Activated CD4-positive, alpha-beta memory T cell treated with anti-CD3 and anti-CD28 coated beads for 36 hours (primary cell): ENCODE measurements at places on chromosomes 4 and X.

- DNase-seq, result no peak
Observed at GRCh38 chrX:136797787-136798186, 17.1 kb upstream of the ARHGEF6 start.

DNA sequence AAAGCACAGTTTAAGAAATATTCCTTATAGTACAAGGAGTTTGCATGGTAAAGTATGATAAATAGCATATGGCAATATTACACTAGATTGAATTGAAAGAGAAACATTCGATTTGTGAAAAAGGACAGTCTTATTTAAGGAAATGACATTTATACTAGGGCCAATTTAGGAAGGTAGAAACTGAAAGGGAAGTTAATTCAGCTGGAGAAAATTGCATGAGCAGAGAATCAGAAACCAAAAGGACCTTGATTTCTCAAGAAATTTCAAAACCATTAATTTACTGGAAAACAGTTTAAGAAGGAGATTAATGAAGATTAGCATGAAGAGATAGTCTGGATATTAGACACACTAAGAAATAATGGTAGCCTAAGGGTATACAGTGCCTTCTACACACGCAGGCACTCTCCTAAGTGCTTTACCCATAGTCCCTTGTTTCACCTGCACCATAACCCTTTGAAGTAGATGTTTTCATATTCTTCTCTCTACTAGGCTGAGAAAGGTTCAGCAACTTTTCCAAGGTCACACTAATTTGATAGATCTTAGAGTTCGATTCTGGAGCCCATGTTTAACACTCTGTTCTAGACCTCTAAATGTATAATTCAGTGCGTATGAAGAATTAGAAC is 259.1 kb upstream of the SLIT2 start:
- DNase-seq, result no peak

- DNase-seq, result no peak
Observed at GRCh38 chr4:3361406-3361805, 68.6 kb downstream of the RGS12 start.

DNA sequence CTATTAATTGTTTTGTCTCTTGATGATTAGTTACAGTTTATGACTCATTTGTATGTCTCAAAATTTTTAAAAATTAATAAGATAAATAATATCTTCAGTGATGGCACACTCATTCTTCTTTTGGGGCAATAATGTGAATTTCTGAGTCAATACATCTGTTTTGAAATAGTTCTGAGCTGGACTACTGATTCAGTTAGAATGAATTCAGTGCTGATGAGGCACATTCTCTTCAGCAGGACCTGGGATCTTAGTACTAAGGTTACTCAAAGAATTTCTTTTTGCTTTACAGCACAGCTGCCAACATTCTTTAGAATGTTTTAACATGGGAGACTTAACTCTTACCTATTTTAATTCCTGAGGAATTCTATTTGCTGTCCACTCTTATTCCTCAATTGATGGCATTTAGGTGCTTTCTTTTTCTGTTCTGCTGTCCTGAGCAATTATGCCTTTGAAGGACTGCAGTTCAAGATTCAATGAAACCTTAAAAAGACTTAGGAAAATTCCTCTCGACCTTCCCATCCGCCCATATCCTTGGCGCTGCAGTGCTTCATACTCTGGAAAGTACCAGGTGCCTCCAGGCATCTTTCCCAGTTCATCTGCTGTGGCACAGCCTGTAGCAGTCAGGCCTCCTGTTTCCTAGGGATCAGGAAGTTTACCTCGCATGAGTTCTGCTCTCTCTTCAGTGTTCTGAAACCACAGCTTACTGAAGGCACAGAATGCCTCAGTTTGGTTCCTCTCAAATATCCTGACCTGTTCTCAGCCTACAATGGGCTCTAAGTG is 213.7 kb downstream of the FSTL5 start:
- DNase-seq, result no peak

- no peak for DNase-seq
Observed at GRCh38 chr4:72991873-72992272, 77.6 kb downstream of the COX18 start.

GRCh38 chrX:39476604-39477021 is 621.1 kb downstream of the BCOR start:
- DNase-seq, result no peak

- DNase-seq, result no peak
Observed at GRCh38 chr4:56410247-56411062, 23.2 kb upstream of the AASDH start.

DNA sequence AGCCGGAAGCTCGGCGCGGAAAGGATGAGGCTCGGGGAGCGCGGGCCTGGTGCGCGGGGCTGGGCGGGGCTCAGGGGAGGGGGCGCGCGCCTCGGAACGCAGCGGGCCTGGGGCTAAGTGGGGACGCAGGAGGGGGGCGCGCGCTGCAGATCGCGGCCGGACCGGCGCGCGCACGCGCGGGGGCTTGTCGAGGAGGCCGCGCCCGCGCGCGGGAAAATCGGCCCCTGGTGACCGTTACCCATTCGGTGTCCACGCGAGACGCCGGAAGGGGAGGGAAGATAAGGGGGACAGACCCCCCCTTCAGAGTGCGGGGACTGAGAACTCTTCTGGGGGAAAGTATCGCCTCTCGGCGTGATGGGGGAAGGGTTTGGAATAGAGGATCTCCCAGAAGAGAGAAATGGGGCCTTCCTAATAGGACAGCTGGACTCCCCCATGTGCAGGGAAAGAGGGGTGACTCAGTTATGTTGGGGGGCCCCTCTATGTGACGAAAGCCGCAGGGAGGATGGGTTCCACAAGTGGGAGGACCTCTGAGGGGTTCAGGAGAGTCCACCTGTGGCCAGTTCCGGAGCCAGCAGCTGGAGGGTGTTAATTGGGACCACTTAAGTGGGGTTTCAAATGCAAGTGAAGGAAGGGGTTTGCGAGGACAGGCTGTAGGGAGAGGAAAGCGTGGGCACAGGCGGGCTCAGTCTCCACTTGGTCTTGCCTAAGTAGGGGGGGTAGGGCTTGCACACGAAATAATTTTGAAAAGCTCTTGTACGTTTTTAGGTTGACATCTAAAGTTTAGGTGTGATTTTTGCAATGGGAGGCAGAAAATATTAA is 584 bp downstream of the SUV39H1 start:
- DNase-seq, result peak; percentile 59

- DNase-seq, result no peak
Observed at GRCh38 chr4:117324851-117325491, 239.6 kb upstream of the TRAM1L1 start.

GRCh38 chr4:10753336-10753735 is 68.8 kb upstream of the CLNK start:
- DNase-seq, result no peak

DNA sequence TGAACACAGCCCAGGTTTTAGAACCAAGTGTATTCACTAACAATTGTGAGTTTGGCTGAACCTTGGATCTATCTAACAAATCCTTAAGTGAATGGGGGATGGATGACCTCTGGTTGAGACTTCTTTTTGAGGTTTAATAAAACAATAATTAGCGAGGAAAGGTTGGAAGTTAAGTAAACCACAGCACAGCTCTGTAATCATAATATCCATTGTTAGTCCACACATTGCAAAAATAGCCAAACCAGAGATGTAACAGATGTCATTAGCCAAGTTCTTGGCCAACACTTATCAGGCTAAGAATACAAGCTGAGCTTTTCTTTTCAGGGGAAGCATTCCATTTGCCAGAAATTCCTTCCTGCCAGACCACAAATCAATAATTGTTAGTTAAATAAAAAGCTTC is 59.1 kb downstream of the FREM3 start:
- no peak for DNase-seq

GRCh38 chr4:112516471-112517066 is 589 bp upstream of the NEUROG2 start:
- no peak for DNase-seq

- DNase-seq, result peak; percentile 54
Observed at GRCh38 chrX:46587158-46587557, 13.6 kb downstream of the CHST7 start.

- no peak for DNase-seq
Observed at GRCh38 chr4:186840771-186841301, 117.2 kb upstream of the FAT1 start.

DNA sequence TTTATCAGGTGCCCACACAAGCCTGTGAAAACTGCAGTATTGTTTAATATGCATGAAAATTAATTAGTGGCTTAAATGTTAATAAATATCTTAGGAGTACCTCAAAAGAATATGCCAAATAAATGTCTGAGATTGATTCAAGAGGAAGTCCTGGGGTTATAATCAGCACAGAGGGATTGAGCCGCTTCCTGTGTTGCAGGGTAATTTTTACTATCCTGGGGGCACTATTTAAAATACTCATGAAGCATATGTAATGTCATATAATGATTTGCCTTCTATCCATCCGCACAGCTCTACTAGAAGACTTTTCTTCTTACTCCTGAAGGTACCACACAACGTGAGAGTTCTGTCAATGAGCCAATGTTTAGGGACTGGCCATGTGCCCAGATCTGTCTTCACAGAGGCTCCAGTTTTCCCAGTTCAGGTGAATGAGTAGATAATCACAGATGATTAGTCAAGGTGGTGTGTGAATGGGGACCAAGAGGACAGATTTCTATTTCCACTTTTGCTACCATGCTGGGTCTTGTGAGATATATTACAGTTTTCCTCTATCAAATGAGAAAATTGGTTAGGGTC is 233.3 kb downstream of the USP46 start:
- no peak for DNase-seq

- no peak for DNase-seq
Observed at GRCh38 chr4:150421612-150422011, 160.3 kb upstream of the MAB21L2 start.

GRCh38 chrX:68180579-68180978 is 252.7 kb downstream of the OPHN1 start:
- DNase-seq, result no peak

- DNase-seq, result no peak
Observed at GRCh38 chr4:162011089-162011488, 152.7 kb downstream of the FSTL5 start.

GRCh38 chr4:124591637-124592036 is 120.9 kb downstream of the ANKRD50 start:
- DNase-seq, result no peak

GRCh38 chr4:57193209-57193810 is 83.1 kb upstream of the IGFBP7 start:
- DNase-seq, result no peak

- peak; percentile 43 for DNase-seq
Observed at GRCh38 chrX:19774905-19775304, 112.5 kb downstream of the SH3KBP1 start.

GRCh38 chr4:168383510-168383909 is 65.0 kb upstream of the DDX60 start:
- no peak for DNase-seq

DNA sequence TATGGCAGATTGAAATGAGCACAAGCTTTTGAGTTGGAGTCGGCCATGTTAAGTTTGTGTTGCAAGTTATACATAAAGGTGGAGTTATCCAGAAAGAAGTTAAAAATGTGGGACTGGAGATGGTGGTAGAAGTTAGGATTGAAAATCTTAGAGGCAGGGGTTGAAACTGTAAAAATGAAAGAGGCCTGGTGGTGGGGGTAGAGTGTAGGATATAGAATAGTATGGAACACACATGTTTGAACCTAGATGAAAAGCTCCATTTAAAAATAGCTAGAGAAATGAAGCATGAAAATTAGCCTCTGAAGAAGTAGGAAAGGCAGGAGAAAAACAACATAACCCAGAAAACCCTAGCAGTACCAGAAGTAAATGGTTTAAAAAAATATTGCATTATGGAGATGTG is 131.8 kb upstream of the ENPEP start:
- DNase-seq, result no peak

DNA sequence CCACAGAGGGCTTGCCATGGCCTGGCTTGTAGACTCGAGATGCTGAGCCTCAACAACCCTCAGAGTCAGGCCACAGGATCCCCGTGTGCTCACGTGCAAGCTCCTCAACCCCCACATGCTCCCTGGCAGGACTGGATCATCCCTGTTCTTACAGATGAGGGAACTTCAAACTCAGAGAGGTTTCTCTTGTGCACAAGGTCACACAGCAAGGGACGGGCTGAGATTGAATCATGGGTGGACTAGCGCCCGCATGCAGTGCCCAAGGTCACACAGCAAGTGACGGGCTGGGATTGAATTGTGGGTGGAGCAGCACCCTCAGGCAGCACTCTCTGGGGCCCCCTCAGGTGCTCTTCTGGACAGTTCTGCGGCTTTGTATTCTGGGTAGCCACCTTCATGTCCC is 60.6 kb upstream of the AFAP1 start:
- DNase-seq, result no peak

GRCh38 chrX:147894366-147894963 is 17.3 kb upstream of the FMR1 start:
- no peak for DNase-seq

DNA sequence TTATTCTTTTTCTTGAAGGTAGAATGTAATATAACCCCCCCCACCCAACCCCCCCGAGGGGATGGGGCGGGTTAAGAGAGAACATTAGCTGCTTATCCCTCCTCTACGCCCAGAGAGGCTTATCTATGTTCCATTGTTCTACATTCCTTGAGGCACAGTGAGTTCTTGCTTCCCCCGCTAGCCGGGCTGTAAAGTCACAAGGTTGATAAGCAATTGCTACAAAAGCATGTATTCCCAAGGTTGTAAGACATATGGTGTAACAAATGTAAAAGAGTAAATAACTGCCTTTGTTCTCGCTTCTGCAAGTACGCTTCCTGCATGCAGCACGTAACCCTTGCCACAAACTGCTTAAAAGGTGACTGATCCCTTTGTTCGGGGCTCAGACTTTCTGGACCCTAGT is 8.2 kb downstream of the DCAF8L2 start:
- no peak for DNase-seq

GRCh38 chr4:172270397-172270796 is 457.2 kb downstream of the GALNTL6 start:
- no peak for DNase-seq

DNA sequence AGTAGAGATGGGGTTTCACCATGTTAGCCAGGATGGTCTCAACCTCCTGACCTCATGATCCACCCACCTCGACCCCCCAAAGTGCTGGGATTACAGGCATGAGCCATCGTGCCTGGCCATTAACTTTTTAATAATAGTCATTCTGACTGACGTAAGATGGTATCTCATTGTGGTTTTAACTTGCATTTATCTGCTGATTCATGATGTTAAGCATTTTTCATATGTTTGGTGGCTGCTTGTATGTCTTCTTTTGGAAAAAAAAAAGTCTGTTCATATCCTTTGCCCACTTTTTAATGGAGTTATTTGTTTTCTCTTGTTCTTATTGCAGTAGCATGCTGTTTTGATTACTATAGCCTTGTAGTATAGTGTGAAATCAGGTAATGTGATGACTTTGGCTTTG is 45.8 kb downstream of the ANXA10 start:
- DNase-seq, result no peak

- no peak for DNase-seq
Observed at GRCh38 chr4:120228086-120228485, 161.4 kb upstream of the MAD2L1 start.

GRCh38 chr4:146646593-146647325 is 8.1 kb downstream of the POU4F2 start:
- DNase-seq, result no peak

GRCh38 chrX:116272322-116272721 is 101.8 kb downstream of the AGTR2 start:
- DNase-seq, result no peak

- peak; percentile 87 for DNase-seq
Observed at GRCh38 chr4:77586951-77587383, 18.7 kb upstream of the CXCL13 start.
